ENCODE measurements at places on chromosomes 16 and 17.

DNA sequence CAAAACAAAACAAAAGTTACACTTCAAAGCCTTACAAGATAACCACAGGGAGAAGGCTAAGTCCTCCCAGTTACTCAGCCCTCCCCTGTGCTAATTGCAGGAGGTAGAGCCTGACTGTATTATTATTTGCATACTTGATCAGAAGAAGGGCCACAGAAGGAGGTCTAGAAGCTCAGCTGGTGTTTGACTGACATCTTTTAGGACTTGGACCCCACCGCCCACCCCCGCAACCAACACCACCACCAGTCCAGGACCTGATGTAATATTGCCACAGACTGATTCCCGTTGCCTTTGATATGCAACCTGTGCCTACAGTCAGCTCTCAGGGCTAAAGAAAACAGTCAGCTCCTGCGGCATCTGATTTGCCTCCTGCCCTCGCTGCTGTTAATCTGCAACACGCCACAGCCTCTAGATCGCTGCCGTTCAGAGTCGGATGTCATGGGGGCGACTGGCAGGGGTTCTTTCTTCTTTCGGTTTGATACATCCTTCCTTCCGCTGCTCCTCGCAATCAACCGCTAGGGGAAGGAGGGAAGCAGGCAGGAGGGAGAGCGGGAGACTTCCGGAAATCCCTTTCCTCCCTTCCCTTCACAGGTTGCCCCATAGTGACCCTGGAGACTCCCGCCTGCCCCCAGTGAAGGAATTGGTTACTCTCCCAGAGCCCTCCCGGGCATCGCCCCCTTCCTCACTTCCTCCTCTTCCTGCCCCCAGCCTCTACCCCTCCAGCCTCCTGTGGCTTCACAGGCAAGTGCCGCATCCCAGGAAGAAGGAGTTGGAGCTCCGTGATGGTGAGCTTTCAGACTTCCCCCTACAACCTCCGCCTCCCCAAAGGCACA lies 90.5 kb upstream of the SOX9 start:
- peak; percentile 42 for DNase-seq

- peak; percentile 5 for DNase-seq
Observed at GRCh38 chr17:74815550-74816370, 39.6 kb upstream of the NAT9 start.

- DNase-seq: peak; percentile 48
Observed at GRCh38 chr16:29852654-29853053, 10.4 kb downstream of the CDIPT start.

DNA sequence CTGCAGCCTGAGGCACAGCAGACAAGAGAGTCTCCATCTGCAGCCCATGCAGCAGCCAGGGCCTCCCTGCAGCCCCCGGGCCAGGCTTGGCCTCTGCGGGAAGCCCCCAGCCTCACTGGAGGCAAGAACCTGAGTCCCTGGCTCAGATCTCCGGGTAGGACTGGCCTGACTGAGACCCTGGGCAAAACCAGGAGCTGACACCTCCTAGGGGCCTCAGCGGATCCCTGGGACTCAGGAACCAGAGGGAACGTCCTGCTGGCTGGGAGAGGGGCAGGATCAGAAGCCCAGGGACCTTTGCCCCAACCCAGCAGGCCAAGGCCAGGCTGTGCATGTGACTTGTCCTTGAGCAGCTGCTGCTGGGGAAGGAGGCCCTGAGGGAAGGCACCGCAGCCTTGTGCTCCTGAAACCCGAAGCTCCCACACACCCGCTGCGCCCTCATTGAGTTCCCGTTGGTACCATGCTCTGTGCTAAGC lies 1.7 kb upstream of the PRSS21 start:
- no peak for DNase-seq

- peak; percentile 23 for DNase-seq
Observed at GRCh38 chr16:80147026-80147655, 393.7 kb upstream of the DYNLRB2 start.

DNA sequence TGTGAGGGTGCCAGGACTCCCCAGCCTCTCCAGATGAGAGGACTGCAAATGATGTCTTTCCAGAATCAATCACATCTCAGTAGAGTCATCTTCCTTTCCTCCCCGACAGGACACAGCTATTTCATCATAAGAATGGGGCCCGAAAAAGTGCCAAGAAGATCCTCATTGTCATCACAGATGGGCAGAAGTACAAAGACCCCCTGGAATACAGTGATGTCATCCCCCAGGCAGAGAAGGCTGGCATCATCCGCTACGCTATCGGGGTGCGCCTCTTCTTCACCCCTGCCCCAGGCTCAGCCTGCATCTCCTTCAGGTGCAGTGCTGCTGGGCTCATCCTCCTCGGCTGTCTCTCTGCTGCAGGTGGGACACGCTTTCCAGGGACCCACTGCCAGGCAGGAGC lies 14.3 kb downstream of the ITGAD start:
- DNase-seq: no peak

DNA sequence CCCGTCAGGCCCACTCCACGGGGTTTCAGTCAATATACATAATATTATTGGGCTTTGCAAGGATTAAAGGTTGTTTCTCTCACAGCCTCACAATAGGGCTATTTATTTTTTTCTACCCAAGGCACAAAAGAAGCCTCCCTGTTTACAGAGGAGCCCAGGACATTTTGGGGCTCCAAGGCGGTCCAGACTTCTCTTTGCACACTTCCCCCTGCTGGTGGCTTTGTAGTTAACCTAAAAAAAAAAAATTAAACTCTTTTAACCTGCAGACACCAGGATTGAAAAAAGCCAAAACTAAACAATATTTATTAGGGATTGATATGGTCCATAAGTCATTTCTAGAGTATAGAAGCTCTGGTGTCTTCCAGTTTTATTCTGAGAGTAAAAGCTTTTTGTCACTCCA lies 169.7 kb upstream of the ZFHX3 start:
- DNase-seq: no peak

- DNase-seq: no peak
Observed at GRCh38 chr17:76275382-76276068, 10.4 kb downstream of the UBALD2 start.

DNA sequence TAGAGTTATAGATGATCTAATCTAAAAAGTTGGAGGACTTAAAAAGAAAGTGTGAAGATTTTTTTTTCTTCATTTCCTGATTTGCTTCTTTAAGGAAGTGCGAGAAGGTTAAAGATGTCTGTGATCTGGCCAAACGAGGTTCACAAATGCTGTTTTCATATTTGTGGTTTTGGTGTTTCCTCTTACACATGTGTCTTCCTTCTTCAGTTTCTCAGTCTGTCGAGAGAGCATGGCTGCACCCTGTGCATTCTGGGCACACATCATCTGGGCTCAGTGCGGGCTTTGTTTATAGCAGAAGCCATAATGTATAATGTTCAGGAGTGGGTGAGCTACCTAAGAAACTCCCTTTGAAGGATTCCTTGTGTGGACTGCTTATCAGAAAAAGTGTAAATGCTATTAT lies 260.4 kb upstream of the TBX2 start:
- DNase-seq: peak; percentile 92

- DNase-seq: peak; percentile 41
Observed at GRCh38 chr17:81508639-81509206, 3.9 kb downstream of the ACTG1 start.

- peak; percentile 63 for DNase-seq
Observed at GRCh38 chr17:77117415-77117814, 23.4 kb upstream of the SEC14L1 start.

DNA sequence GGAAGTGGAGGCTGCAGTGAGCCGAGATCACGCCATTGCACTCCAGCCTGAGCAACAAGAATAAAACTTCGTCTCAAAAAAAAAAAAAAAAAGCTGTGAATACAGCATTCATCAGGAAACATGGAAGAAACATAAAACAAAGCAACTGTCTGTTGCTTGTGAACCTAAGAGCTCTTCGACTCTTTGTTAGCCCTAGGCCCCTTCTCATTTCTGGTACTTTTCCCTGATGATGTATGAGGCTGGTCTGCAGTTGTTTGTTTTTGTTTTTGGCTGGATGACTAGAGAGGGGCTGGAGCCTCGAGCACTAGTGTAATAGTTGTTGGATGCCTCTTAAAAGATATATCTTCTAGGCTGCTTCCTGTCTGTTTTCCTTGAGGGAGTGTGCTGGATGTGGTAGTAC lies 113.5 kb downstream of the MAP2K6 start:
- DNase-seq: no peak

GRCh38 chr16:11914210-11915113 lies 1.3 kb downstream of the GSPT1 start:
- peak; percentile 54 for DNase-seq

DNA sequence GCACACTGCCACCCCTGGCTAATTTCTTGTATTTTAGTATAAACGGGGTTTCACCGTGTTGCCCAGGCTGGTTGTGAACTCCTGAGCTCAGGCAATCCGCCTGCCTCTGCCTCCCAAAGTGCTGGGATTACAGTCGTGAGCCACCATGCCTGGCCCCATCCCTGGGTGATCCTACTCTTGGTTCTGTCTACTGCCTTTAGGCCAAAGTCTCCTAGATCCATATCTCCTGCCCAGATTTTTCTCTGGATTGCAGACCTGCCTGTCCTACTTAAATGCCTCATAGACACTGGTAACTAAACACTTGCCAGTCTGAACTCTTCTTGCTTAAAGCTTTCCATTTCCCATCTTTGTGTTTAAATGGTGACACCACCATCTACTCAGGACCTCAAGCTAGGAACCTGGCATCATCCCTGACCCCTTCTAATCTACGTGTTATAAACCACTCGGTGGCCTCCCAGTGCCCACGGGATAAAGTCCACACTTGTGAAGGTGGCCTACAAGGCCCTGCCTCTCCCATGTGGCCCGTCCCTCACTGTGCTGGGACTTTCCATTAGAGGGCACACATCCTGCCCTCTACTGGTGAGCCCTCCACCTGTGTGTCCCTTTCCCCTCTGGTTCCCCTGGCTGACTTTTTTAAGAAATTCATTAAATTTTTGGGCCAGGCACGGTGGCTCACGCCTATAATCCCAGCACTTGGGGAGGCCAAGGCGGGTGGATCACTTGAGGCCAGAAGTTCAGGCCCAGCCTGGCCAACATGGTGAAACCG lies 51.1 kb downstream of the USP43 start:
- no peak for DNase-seq

DNA sequence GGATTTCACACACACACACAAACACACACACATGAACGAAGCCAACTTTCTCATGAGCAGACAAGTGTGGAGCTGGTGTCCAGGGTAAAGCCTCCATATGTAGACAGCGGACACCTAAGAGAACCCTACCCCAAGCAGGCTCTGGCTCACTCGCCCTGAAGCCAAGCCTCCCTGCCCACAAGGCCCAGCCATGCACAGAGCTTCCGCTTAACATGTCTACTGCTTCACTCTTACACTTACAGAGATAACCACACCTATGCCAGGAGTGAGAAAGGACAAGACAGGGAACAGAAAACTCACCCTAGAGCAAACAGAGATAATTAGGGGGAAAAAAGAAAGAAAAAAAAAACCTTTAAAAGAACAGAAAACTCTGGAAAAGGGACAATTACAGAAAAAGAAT lies 67.5 kb downstream of the CYTH1 start:
- no peak for DNase-seq

DNA sequence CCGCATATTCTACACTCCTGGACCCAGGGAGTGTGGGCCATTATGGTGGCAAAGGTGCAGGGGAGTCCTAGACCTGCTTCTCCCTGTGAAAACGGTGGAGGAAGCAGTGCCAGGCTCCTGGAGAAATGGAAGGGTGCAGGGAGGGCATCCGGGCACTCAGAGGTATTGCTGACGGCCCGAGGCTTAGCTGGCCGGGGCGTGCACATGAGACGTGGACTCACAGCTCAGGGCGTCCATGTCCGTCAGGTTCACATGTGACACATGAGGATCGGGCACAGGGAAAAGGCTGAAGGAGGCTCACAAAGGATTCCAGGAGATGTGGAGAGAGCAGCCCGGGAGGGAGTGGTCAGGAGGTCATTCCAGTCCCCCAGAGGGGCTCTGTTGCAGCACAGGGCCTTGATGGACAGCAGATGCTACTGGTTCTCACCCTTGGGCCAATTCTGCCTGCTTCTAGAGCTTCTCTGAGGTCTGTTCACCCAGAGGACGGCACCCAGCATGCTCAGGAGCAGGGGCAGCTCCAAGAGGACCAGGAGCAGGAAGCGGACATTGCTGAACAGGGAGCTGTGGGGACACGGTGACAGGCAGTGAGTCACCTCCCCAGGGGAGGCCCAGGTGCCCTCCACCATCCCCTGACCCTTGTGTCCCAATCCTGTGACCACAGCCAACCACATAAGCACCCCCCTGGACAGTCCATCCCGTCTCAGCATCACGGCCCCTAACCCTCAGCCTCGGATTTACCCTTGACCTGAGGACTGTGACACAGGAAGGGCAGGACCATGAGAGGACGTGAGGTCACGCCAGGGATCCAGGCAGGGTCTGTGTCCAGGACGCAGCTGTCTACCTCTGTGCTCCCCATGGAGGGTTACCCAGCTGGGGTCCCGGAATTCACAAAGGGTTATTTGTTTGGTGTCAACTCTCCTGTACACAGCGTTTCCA lies 4.5 kb downstream of the CD300C start:
- DNase-seq: no peak

GRCh38 chr16:50273888-50274325 lies 7.6 kb downstream of the ADCY7 start:
- DNase-seq: no peak

- no peak for DNase-seq
Observed at GRCh38 chr17:71855010-71855409, 265.8 kb upstream of the SOX9 start.

GRCh38 chr17:37261286-37261685 lies 114.5 kb upstream of the C17orf78 start:
- DNase-seq: peak; percentile 71

DNA sequence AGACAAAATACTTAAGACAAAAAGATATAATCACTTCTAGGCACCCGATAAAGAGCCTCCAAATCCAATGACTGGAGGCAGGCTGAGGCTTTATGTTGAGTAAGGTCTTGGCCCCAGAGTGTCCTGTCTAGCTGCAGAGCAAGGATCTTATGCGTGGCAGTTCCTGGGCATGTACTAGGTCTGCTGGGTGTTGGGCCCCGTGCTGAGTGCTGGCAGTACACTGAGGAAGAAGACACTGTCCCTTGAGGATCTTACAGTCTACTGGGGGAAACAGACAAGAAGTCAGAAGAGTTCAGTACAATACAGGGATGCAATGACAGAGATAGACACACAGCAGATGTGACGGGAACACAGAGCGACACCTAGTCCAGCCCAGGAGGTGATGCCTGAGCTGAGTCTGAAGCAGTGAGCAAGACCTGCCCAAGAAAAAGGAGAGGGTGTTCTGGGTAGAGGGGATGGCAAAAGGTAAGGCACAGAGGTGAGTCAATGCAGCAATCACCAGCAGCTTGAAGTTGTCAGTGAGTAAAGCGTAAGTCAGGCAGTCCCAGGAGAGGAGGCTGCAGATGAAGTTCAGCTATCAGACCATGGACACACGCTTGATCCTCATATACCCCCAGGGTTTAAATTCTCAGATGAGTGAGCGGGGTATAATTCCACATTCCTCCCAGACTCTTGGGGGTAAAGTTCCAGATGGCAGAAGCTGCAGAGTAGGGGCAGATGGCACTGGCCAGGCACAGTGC lies 18.1 kb downstream of the MAP3K14 start:
- DNase-seq: no peak

- DNase-seq: no peak
Observed at GRCh38 chr16:4972938-4973587, 14.9 kb downstream of the SEC14L5 start.

Measured in iris pigment epithelial cell (primary cell).